ENCODE measurements at places on chromosomes 7 and 10. TPM values are rescaled to one million over a fixed set of nuclear protein-coding genes. Genes with fewer than 3 reads are reported as not detected.

The DHTKD1 gene
- total RNA-seq: 10.7 TPM

The SYNPO2L gene
- 0.06 TPM for total RNA-seq

The CHN2 gene
- 0.93 TPM for total RNA-seq

The TTYH3 gene
- 50.0 TPM for total RNA-seq

The OR2A42 gene
- total RNA-seq: not detected

The FZD1 gene
- total RNA-seq: 21.9 TPM

The GPR26 gene
- not detected for total RNA-seq

The SPDYE8 gene
- not detected for total RNA-seq

The ABCA13 gene
- total RNA-seq: not detected

The ZNF239 gene
- total RNA-seq: 5.0 TPM

The RET gene
- total RNA-seq: 0.39 TPM

The STAG3 gene
- 0.87 TPM for total RNA-seq

The PRTFDC1 gene
- 11.1 TPM for total RNA-seq

The HTR7 gene
- total RNA-seq: 0.59 TPM

The KIF11 gene
- total RNA-seq: 3.2 TPM

The NPC1L1 gene
- total RNA-seq: not detected

The NFE2L3 gene
- total RNA-seq: 0.29 TPM

The SPAG6 gene
- total RNA-seq: not detected

The AP1S1 gene
- 76.5 TPM for total RNA-seq

The ZDHHC4 gene
- 29.9 TPM for total RNA-seq

The FIS1 gene
- 185 TPM for total RNA-seq

The IL15RA gene
- total RNA-seq: 13.8 TPM

The GSAP gene
- total RNA-seq: 0.62 TPM

The WEE2 gene
- not detected for total RNA-seq

The GIGYF1 gene
- 11.0 TPM for total RNA-seq

The PLAC9 gene
- total RNA-seq: 116 TPM

The PLXNA4 gene
- total RNA-seq: 22.8 TPM

The SPDYE11 gene
- not detected for total RNA-seq
